ENCODE measurements at places on chromosomes 16 and 17.

DNA sequence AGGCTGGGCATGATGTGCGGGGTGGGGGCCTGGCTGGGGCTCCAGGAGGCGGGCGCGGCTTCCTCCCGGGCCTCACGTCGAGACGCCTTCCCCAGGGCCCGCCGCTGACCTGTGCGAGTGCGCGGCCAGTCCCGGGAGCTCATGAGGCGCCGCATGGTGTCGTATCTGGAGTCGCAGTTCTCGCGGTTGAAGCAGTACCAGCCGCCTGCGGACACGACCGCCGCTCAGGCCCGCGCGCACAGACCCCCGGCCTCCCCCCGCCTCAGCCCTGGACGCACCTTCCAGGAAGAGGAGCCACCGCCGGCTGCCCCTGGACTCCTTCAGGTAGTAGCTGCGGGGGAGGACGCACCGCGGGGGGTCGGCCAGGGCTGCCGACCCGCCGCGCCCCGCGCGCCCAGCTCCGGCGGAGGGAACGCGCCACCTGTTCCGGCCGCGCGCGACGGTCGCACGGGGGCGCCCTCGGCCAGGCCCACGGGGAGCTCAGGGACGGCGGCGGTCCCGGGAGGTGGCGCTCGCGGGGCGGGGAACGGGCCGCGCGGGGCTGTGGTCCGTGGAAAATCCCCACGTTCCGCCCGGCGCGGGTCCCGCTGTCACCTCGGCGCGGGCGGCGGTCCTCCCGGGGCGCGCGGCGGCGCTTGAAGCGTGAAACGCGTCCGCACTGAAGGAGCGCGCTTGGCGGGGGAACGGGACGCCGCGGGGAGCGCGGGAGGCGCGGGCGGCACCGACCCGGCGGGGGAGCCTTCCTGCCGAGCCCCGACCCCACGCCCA lies 1.4 kb downstream of the NOTUM start:
- peak; percentile 83 for DNase-seq

GRCh38 chr16:48057048-48057447 lies 98.7 kb downstream of the ABCC12 start:
- no peak for DNase-seq

- no peak for DNase-seq
These were observed 281.1 kb downstream of the NPIPA8 start for GRCh38 chr16:18055411-18055916.

DNA sequence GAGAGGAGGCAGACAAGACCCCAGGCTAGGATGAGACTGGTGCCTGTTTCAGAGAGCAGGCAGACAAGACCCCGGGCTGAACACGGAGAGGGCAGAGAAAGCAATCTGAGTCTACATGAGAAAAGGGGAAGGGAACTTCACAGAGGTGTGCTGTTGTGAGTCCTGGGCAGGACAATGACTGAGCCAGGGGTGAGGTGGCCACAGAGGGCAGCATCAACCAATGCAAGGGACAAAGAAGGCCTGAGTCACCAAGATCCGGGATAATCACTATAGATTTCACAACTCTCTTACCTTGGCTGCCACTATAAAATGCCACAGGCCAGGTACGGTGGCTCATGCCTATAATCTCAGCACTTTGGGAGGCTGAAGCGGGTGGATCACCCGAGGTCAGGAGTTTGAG lies 89.0 kb downstream of the SLC39A11 start:
- DNase-seq, result no peak

- no peak for DNase-seq
These were observed 18.9 kb upstream of the ABCC3 start for GRCh38 chr17:50615828-50616227.

DNA sequence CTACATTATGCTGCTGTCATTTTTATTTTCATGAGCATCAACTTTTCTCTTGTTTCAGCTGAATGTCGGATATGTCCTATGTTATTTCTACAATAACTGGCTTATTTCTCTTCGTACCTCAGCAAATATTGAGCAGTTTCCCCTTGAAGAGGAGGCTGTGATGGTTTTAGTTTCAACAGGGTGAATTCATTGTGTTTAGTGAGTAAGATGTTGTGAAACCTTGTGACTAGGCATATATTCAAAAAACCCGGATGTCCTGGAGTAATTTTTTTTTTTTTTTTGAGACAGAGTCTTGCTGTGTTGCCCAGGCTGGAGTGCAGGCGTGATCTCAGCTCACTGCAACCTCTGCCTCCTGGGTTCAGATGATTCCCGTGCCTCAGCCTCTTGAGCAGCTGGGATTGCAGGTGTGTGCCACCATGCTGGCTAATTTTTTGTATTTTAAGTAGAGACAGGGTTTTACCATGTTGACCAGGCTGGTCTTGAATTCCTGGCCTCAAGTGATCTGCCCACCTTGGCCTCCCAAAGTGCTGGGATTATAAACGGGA lies 11.1 kb downstream of the CPD start:
- DNase-seq, result no peak

DNA sequence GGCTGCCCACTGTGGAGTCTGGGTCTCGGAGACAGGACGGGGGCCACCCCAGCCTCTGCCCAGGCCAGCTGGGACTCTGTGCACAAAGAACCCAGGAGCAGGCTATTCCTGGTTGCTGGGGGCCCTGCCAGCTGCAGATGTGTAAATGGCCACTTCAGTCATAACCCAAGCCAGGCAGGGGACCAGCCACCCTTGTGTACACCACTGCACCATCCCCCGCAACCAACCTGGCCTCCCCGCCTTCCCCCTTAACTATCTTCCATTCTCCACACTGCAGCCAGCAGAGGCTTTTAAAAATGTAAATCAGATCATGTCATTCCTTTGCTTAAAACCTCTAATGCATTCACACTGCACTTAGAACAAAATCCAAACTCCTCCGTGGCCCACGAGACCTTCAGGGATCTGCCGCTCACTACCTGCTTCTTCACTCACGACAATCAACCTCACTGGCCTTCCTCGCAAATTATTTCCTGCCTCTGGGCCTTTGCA lies 28.3 kb downstream of the RTN4RL1 start:
- no peak for DNase-seq

GRCh38 chr17:9240659-9241370 lies 219.5 kb downstream of the NTN1 start:
- DNase-seq, result no peak

GRCh38 chr17:62899361-62899760 lies 66.7 kb upstream of the TANC2 start:
- DNase-seq, result no peak

DNA sequence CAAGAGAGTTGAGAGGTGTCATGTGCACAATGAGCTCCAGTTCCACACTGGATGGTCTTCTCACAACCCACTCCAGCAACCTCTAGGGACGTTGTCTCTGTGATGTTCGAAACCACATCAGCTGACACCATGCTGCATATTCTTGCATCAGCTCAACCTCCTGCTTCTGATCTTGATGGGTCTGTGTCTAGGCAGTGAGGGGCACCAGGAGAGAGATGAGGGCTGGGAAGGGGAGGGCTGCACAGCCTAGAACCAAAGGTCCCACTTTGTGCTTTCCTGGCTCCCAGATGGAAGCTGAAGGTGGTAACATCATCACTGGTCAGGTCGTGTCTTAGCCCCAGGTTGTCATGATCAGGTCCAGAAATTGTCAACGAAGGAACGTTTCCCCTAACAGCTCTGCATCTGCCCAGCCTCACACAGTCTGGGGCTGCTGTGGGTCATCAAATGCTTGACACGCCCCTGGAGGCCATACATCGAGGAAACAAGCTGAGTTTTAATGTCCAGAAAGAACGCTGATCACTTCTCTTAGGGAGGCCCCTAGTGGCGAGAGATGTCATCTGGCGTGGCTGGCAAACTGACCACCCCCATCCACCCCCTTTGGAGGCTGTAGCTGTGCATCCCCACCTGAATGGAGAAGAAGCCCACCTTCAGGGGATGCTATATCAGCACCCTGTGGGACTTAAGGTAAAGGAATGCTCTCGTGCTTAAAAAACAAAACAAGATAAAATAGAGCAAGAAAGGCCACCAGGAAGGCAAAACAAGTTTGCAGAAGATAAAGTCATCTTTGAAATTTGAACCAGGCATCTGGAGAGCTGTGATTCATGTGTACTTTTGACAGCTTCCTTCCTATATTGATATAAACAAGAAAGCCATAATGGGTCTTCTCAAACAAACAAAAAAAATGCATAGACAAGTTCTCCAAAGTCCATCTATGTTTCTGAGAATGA lies 58.3 kb downstream of the WIPI1 start:
- DNase-seq, result peak; percentile 67

DNA sequence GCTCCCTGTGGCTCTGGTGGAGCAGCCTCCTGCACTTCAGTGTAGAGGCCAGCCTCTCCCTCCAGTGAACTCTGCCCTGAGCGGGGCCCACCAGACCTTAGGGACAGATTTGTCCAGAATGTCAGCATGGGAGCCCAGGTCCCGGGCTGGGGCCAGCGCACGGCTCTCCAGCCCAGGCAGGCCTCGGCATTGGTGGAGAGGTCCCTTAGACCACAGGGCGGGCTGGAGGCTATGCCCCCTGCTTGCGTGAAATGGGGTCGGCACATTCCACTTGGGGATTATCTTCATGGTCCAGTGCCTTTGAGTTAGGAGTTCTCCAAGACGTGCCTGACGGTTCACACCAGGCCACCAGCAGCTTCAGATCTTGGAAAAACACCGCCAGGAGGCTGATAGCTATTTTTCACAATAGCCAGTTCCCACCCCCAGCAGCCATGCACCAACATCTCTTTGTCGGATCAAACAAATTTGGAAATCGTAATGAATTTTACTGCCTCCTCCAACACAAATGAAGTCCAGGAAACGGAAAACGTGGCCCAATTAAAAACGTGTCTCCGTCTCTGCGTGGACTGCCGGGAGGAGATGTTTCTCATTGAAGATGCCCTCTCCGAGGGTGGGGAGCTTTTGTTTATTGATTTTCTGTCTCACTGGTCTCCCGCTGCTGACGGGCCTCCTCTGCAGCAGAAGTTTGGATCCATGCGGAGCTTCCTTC lies 110.0 kb upstream of the CIBAR2 start:
- DNase-seq, result no peak

DNA sequence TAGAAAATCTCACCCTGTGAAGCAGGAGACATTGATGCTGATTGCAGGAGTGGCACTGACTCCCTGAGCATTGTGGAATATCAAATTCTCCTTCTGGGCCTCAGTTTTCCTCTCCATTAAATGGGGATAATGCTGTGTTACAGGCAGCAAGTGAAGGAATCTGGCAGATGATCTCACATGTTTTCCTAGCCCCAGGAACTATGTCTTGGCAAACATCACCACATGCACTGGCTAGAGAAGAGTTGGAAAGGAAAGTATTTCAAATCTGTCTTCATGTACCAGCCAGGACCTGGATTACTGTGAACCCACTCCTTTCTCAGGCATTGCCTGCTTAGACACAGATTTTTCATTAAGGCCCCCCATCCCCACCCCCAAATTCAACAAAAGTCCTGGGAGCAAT lies 13.6 kb upstream of the CCL8 start:
- DNase-seq, result no peak

- DNase-seq, result peak; percentile 61
These were observed 6.9 kb downstream of the PHOSPHO1 start for GRCh38 chr17:49223517-49224197.

DNA sequence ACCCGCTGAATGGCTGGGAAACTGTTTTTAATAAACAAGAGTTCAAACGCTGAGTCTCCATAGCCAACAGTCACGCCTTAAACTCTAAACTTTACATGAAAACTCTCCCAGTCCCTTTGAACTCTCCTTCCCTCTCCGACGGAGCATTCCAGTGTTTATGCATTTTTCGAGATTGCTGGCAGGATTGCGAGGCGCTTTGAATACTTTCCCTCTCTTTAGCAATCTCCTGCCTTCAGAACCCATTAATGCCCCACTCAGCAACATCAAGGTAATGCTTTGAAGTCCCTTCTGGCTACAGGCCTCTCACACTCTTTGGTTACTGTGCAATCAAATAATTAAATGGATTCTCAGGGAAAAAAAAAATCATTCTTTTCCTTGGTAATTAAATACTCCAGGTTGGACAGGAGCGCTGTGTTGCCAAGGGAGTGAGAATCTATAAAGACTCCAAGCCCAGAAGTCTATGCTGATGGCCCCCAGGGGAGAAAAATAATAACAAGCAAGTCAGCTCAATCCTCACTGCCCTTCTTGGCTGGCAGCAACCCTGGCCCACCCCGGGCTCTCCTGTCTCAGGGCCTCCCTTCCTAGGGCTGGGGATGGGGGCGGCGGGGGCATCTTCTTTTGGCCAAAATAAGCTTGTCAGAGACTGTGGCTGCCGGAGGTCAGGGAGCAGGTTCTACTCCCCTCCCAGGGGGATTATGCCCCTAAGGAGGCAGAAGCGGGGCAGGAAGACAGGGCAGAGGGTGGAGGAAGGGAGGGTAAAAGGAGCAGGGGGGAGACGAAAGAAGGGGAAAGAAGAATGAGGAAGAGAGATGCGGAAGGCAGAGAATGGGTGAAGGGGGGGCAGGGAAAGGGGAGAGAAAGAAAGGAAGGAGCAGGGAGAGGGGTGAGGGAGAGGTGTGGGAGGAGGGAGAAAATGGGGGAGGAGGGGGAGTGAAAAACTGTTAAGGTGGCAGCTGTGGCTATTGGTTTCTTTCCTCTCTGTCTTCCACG lies 45.2 kb downstream of the AXIN2 start:
- DNase-seq, result no peak

- no peak for DNase-seq
These were observed 386.0 kb downstream of the SLC39A11 start for GRCh38 chr17:72706396-72706981.

- DNase-seq, result peak; percentile 90
These were observed at the start of gene FA2H for GRCh38 chr16:74774223-74775139. TSS of gene FA2H (minus strand) at chr16:74774820. CDS start at chr16:74774755, 65 bp downstream.

DNA sequence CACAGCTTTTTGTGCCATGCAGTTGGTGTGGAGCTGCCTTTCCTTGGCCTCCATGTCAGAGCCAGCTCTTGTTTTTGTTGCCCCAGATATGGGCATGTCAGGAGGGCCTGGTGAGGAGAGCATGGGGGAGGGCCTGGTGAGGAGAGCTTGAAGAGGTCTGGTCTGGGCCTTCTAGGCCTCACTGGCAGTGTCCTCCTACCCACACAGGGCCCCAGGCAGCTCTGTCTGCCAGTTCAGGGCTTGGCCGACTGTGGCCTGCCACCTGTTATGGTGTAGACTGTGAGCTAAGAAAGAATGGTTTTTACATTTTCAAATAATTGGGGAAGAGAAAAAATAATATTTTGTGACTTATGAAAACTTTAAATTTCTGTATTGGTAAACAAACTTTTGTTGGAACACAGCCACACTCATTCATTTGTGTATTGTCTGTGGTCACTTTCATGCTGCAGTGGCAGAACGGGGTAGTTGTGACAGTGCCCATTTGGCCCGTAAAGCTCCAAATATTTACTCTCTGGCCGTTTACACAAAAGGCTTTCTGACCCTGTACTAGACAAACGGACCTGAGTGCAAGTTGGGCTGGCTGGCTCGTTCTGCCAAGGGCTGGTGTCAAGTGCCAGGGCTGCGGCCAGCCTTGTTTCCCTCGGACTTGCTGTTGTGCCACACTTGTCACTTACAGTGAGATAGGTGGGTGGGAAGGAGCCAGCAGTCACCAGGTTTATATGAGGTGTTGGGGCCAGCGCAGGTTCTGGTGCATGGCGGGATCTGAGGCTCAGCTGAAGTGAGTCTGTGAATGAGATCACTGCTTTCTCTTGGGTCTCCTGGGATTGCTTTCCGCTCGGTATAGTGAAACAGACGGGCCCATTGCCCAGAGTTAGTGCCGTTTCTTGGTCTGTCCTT lies 18.2 kb downstream of the PGS1 start:
- DNase-seq, result no peak

Measured in GM12892 (cell line).